ENCODE measurements at places on chromosomes 2 and 18.

GRCh38 chr2:21453723-21454450 is 330.1 kb downstream of the TDRD15 start:
- no peak for DNase-seq

DNA sequence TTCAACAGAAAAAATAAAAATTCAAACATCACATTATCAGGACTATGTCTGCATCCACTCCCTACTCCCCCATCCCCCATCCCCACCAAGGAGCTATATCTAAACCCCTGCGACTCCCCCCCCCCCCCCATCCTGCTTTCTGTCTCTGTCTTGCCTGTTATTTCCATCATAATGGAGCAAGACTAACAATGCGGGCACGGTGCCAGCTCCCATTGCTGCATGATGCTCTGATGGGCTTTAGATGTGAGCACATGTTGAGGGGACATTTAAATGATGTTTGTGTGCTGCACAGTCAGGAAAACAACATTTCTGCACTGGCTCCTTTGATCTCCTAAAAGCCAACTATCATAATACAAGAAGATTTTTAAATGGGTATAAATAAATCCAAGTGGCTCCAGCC is 644.2 kb upstream of the SETBP1 start:
- DNase-seq, result no peak

DNA sequence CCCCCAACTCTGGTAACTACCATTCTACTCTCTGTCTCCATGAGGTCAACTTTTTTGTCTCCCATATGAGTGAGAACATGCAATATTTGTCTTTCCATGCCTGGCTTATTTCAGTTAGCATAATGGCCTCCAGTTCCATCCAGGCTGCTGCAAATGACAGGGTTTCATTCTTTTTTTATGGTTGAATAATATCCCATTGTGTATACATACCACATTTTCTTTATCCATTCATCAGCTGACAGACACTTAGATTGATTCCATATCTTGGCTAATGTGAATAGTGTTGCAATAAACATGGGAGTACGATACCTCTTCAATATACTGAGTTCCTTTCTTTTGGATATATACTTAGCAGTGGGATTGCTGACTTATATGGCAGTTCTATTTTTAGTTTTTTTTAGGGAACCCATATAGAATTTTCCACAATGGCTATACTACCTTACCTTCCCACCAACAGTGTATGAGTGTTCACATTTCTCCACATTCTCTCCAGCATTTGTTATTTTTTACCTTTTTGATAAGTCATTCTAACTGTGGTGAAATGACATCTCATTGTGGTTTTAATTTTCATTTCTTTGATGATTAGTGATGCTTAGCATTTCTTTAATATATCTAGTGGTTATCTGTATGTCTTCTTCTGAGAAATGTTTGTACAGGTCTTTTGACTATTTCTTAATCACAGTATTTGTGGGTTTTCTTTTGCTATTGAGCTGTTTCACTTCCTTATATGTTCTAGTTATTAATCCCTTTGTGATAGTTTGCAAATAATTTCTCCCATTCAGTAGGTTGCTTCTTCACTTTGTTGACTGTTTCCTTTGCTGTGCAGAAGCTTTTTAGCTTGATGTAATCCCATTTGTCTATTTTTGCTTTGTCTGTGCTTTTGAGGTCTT is 112.2 kb downstream of the SRBD1 start:
- DNase-seq, result no peak

DNA sequence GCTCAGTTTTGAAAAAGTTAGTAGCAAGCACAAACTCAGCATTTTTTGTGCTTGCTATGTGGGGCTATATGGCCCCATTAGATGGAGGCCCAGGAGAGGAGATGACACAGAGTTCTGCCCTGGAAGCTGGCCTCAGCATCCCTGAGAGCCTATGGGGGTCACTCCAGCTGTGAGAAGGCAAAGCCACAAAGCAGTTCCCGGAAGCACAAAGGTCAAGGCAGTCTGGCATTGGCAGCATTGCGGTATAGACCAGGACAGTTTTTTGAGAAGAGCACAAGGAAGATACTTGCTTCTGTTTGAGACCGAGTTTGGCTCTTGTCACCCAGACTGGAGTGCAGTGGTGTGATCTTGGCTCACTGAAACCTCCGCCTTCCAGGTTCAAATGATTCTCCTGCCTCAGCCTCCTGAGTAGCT is 7.5 kb upstream of the ITPRIPL1 start:
- DNase-seq, result no peak

GRCh38 chr2:27494284-27494943 is 586 bp downstream of the FNDC4 start:
- no peak for DNase-seq

GRCh38 chr2:239092571-239093294 is 244.8 kb downstream of the TWIST2 start:
- no peak for DNase-seq

DNA sequence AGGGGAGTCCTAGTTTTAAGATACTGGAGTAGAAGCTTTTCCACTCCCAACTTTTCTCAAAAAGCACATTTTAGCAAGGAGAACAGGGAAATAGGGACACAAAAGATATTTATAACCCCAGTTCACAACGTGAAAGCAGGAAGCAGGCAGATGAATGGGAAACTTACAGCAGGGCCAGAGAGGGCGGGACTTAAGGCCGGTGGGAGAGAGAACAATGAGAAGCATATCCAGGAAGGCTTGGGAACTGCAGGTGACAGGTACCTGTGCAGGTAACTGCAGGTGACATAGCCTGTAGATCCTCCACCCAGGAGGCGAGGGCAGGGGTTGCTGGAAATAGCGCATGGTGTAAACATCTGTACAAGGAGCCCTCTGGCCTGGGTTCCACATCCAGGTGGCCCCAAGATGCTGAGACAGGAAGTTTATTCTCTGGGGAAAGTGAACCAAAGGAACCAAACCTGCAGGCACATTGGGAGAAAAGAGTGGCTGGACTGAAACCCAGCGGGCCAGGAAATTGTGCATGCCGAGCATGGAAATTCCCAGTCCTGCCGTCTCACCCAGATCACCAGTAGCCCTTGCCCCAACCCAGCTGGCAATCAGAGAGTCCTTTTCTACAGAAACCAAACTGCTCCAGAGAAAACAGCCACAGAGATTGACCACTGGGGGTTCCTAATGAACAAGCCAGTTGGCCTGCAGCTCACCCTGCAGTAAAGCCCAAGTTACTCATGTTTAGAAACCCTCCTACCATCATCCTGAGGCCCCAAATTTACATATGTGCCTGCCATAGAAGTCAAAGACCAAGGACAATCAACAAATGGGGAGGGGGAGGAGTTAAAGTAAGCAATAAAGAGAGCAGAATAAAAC is 24.3 kb upstream of the COL6A3 start:
- no peak for DNase-seq

GRCh38 chr2:171407030-171407675 is 26.6 kb downstream of the METTL8 start:
- no peak for DNase-seq

DNA sequence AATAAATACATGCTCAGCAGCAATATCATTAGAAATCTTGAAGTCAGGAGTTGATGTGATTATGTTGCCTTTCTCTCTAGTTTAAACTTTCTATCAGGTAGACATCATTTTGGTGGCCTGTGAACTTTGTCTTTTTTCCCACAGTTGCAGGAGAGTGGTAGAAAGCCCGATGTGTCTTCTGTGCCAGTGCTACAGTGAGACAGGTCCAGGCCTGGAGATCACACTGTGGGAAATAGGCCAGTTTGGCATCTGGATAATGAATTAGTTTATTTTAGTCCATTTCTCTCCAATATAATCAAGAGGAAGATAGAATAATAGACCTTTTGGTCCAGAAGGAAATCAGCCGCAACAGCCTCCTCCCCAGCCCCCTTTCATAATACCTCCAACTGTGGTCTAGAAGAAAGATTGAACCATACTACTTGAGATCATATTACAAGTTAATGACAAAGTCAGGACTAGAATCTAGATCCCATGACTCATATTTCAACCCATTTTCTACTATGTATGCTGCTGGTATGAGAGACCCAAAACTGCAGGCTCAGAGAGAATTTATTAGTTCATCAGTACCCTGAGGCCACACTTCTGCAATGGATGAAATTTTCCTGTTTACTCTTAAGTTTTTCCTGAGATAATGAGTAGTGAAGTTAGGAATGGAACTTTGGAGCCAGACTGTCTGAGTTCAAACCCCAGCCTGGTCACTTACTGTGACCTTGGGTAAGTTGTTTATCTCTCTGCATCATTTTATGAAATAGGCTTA is 20.6 kb downstream of the KCMF1 start:
- DNase-seq, result no peak

GRCh38 chr2:169095621-169096105 is 26.3 kb downstream of the DHRS9 start:
- DNase-seq, result peak; percentile 48

DNA sequence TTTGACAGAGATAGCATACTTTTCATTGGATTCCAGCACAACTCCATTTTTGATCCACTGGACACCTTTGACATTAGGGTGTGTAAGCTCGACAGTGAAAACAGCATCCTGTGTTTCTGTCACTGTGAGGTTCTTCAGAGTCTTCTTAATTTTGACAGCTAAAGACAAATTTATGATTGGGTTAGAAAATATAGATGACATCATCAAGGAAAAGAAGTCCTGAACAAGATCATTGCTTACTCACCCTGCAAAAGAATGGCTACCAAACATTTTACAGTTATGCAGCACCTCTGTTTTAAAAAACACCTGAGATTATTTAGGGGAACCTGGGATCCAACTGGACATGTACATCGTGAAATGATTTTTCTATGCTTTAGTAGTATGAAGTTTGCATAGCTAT is 36.7 kb downstream of the TTN start:
- DNase-seq, result no peak

GRCh38 chr18:44130376-44130942 is 550.2 kb upstream of the SETBP1 start:
- no peak for DNase-seq

DNA sequence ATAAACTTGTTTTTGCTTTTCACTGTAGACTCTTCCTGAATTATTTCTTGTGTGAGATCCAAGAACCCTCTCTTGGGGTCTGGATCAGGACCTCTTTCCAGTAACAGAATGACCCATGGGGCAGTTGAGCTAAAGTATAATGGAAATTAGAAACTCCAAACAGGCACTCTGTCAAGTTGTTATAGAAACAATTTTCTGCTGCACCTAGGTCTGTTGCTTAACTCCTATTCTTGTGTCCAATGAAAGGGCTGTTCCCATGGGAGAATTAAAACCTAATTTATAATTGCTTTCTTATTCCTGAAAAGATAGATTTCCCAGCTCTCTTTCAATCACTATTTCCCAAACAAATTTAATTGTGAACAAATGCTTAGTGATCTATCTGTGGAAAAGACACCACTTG is 1341.3 kb upstream of the PIK3C3 start:
- no peak for DNase-seq

- no peak for DNase-seq
These were observed 220.3 kb downstream of the ANAPC1 start for GRCh38 chr2:111663471-111664274.

Data from HCT116 (cell line).